ENCODE measurements at places on chromosomes 7 and 10.

DNA sequence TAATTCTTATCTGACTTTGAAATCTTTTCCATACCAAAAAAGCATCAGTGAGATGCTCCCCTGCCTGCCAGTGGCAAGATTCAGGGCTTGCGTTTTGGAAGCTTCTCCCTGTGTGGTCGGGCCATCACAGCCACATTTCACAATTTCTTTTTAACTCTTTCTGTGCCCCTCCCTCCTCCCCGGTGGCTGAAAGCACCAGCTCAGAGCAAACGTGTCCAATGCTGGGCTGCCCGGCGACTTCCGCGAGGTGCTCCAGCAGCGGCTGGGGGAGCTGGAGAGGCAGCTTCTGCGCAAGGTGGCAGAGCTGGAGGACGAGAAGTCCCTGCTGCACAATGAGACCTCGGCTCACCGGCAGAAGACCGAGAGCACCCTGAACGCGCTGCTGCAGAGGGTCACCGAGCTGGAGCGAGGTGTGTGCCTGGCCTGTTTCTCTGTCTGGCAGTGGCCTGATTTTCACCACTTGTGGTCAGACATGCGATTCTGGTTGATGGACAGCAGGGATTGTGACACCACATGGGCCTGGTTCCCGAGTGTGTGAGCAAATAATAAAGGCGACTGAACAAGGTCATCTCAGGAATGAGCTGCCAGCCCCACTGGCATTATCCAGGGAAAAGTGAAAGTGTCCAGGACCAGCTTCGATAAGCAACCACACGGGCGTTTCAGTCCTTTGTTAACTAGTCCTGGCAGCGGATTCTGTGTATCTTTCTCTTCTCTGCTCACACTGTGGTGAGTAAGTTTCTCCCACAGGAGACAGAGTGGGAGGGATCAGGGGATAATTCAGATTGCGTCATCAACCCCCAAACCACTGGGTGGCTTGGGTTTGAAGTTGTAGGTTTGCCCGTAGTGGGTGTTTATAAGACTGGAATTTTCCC, 2.6 kb downstream of the NPTX2 start:
- DNase-seq: no peak

GRCh38 chr7:73742753-73743641, 4.4 kb upstream of the ABHD11 start:
- DNase-seq: no peak

GRCh38 chr7:40714363-40715052, 579.7 kb downstream of the SUGCT start:
- DNase-seq: no peak

DNA sequence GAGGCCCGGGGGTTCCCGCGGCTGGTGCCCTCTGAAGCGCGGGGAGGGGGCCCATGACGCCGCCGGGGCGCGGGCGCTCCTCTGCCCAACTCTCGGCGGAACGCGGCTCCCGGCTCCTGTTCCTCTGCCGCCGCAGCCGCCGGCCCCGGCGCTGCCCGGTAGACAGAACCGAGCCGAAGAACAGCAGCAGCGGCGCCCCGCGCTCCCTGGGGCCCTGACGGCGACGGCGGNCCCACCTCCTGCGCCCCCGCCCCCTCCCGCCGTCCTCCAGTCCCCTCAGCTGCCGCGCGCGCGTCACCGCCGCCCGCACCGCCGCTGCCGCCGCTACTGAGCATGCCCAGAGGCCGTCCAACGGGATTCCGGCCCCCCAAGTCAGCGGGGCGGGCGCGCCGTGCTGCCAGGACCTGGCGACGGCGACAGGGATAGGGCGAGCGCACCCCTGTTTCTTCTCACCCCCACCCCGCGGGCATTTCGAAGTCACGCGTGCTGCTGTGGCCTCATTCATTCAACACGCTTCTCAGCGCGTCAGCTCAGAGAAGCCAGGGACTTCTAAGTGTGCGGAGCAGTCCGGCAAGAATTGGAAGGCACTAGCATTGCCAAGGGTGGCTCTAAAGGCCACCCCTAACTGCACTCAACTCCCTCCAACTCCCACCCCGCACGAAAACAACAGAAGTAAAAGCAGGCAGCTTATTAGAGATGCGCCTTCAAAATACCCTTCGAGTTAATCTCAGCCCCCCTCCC, at the start of gene IPMK:
TSS of gene IPMK (minus strand) at position 182 of the 741 bp plus-strand sequence. CDS start 283 bp downstream, outside the sequence.
- peak; percentile 78 for DNase-seq

DNA sequence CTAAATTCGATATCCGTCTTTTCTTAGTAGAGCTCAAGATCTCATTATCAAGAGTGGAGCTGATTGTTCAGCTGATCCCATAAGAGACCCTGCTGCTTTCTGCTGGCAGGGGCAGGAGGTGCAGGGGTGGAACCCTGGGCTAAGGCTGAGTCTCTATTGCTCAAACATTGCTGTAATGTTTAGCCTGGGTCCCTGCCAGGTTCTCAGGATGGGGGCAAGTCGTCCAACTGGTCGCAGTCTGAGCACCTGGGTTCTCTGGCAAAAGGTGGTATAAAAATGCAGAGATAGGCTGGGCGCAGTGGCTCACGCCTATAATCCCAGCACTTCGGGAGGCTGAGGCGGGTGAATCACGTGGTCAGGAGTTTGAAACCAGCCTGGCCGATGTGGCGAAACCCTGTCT, 62.0 kb upstream of the NRBF2 start:
- no peak for DNase-seq

DNA sequence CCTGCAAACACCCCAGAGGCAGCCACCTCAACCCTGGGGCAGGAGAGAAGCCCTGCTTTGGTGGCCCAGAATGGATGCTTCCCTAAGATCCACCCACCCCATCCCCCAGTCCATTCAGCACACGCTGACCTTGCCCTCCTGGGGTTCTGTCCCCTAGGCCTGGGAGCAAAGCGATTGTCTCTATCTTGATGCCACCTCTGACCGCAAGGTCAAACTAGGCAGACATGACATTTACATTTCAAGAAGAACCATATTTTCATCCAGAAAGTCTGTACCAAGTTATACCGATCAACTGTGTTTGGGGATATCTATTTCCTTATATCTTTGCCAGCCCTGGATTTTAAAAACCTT, 23.0 kb downstream of the MAT1A start:
- DNase-seq: no peak

- peak; percentile 82 for DNase-seq
Observed at GRCh38 chr7:24560772-24561171, 12.5 kb upstream of the PALS2 start.

GRCh38 chr10:128694168-128694850, 568.1 kb upstream of the MKI67 start:
- no peak for DNase-seq

DNA sequence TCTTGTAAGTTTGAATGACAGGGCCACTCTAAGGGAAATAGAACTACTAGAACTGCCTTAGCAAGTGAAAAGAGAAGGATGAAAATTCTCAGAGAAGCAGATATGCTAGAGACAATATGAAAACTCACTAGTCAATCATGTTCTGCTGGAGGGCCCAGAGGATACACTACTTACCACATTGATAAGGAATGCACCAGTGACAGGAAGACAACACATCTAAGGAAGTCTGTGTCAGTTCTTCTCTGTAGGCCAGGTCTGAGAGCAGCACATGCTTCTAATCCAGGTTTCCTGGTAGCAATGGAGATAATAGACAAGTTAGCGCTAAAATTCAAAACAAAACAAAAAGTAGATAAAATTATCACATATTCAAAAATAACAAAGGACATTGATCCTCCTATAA, 235.2 kb upstream of the AKR1E2 start:
- no peak for DNase-seq

DNA sequence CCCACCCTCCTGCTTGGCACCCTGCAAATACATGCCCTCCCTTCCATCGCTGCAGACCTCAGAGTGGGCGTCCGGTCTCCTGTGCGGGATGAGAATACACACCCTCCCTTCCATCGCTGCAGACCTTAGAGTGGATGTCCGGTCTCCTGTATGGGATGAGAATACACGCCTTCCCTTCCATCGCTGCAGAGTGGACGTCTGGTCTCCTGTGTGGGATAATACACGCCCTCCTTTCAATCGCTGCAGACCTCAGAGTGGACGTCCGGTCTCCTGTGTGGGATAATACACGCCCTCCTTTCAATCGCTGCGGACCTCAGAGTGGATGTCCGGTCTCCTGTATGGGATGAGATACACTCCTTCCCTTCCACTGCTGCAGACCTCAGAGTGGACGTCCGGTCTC, 128.1 kb downstream of the VIPR2 start:
- no peak for DNase-seq

DNA sequence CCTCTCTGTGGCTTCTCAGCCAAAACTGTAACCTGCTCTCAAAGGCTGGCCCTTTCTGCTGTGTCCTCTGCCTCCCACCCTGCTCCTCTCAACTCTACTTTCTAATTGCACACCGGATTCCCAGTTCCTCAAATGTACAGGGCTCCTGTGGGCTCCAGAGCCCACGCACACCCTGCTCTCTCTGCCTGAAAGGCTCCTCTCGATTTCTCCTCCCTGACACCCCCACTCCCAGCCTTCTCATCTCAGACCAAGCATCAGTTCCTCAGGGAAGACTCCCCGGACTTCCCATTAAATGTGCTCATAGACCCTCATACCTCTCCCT, 111.7 kb upstream of the STEAP1B start:
- no peak for DNase-seq

- no peak for DNase-seq
Observed at GRCh38 chr7:133587903-133588302, 335.0 kb downstream of the EXOC4 start.

- no peak for DNase-seq
Observed at GRCh38 chr10:104895541-104895940, 254.5 kb downstream of the SORCS3 start.

DNA sequence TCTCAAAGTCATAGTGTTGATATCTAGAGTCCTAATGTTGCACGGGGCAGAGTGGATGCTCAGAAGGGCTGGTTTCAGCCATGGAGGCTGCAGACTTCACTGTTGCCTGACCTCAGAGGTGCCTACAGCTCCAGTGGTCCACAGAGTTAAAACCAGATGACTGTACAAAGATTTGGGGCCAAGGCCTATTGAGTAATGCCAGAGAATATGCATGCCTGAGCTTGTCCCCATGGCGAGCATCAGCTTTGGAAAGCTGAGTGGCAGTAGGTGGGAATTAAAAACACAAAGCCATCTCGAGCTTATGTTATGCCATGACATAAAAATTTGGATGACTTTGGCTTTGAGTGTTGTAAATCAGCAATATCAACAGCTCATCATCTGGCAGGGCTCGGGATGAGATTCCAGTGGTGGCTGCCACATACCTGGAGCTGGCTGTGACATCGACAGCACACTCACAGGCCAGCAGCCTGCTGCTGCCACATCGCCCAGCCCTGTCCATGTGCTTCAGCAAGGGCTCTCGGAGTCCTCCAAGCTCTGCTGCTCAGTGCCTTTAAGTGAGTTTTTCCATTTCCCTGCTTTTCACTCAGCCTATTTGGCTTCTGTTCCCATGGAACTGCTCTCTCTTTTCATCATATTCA, 379.6 kb downstream of the TNS3 start:
- no peak for DNase-seq

- DNase-seq: peak; percentile 26
Observed at GRCh38 chr10:71696628-71697326, 22.8 kb downstream of the C10orf105 start.

DNA sequence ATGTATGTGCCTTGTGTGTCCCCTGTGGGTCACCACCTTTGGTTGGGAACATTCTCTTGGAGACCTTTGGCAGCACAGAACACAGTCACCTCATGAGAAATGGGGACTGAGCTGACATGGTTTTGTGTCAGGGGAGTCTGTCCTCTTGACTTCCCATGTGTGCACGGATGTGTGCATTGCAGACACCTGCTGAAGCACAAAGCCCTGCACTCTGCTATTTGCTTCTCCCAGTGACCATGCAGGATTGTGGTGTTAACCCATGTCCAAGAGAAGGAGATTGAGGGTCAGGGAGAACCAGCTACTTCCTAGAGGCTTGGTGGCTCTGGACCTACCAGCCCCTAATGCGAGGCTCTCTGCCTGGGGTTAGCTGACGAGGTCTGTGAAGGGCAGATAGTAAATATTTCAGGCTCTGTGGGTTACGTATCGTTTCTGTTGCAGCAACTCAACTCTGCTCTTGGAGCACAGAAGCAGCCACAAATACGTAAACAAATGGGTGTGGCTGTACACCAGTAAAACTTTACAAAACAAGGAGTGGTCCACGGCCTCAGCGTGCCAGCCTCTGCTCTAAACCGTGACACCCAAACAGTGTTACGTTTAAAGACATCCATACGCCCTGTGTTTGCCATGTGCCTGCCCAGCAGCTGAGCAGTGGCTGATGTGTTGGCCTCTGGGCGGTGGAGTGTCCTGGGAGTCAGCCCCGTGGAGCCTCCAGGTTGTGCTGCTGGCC, 51.7 kb downstream of the ADCY1 start:
- no peak for DNase-seq

Measured in Jurkat, Clone E6-1 (cell line).